Neural progenitor cell (in vitro differentiated cells): ENCODE measurements at places on chromosomes 6 and 20.

DNA sequence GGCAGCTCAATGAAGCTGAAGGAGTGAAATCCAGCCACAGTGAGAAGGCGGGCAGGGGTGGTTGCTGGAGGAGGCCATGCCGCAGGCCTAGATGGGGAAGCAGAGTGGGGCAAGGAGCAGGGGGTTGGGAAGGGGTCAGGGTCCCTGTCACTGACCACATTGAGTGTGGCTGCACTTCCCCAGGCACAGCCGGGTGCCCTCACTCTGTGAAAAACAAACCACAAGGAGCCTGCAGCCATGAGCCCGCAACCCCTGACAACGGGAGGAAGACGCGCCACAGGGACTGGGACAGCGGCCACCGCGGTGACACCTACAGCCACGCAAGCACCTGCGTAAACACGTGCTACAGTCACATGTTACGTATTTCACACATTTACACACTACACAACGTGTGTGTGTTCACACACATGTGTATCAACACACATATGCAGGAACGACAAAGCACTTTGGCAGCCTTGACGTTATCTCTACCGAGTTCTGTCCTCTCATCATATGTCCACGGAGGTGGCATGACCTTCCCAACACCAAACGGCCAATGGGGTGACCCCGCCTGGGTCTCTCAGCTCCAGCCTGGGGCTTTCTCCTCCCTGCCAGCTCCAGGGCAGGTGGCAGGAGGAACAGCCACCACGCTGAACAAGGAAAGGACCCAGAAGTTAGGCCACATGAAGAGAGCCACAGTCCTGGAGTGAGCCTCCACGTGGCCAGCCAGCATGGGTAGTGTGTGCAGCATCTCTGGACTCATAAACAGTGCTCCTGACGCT lies 137.6 kb upstream of the RPS6KA2 start:
- DNase-seq = no peak

DNA sequence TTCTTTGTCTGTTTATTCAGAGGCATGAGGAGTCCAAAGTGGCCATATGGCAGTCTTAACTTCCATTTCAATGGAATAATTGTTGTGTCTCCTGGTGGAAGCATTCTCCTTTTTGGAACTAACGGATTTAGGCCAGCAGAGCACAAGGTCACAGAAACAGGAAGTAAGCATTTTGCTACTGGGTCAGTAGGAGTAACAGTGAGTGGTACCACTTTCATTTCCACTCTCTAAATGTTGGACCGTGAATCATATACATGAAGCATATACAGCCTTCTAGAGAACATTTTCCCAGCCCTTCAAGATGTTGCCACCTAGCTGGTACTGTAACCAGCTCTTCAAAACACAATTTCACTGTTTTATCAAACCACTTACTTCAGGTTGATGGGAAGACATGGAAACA lies 182.8 kb downstream of the EYS start:
- no peak for DNase-seq

- DNase-seq = no peak
Observed at GRCh38 chr6:135265278-135265677, 84.2 kb downstream of the MYB start.

DNA sequence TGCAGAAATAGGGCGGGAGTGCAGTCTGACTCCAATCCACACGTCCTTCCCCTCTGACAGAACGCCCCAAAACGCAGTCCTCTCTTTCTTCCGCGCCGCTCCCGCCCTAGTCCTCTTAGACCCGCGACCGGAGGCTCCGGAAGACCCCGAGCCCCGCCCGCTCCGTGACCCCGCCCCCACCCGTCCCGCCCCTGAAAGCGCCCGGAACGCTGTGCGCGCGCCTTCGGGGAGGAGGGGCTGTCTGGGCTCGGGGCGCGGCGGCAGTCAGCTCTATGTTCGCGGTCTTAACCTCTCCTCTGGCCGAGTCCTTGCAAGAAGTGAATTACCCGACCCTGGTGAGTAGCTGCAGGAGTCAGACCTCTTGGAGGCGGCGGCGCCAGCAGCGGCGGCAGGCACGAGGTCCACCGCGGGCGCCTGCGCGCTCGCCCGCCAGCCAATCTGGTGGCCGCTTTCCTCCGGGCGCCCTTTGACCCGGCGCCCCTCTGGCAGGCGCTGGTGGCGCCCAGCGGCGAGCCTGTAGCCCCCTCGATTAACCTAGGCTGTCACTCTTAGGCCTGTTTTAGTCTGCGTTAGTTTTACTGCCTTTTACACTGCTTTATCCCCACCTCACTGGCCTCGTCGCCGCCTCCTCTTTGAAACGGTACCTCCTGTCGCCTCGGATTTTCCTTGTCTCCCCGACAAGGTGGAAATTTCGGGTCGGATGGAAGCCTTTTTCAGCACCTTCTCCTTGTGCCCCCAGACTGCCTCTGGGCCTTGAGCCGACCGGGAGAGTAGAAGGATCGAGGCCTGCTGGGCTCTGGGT lies at the start of gene MANEA:
Gene MANEA (plus strand): TSS at position 232 of the 802 bp plus-strand sequence. CDS start 8,905 bp downstream, outside the sequence.
- peak; percentile 94 for DNase-seq

DNA sequence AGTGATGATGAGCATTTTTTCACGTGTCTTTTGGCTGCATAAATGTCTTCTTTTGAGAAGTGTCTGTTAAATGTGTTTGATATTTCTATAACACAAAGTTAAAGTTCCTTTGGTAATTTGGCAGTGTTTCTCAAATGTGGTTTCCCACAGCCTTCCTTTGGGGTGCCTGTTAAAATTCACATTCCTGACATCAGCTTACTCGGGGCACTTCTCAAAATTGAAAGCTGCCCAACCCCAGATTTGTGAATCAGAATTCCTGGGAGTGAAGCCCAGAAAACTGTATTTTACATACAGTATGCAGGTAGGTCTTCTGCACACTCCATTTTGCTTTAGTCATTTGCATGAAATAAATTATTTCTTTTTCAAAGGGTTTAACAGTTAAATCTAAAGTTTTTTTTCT lies 207.9 kb downstream of the GMPR start:
- no peak for DNase-seq

GRCh38 chr6:16511040-16511660 lies 250.1 kb downstream of the ATXN1 start:
- DNase-seq = peak; percentile 57

DNA sequence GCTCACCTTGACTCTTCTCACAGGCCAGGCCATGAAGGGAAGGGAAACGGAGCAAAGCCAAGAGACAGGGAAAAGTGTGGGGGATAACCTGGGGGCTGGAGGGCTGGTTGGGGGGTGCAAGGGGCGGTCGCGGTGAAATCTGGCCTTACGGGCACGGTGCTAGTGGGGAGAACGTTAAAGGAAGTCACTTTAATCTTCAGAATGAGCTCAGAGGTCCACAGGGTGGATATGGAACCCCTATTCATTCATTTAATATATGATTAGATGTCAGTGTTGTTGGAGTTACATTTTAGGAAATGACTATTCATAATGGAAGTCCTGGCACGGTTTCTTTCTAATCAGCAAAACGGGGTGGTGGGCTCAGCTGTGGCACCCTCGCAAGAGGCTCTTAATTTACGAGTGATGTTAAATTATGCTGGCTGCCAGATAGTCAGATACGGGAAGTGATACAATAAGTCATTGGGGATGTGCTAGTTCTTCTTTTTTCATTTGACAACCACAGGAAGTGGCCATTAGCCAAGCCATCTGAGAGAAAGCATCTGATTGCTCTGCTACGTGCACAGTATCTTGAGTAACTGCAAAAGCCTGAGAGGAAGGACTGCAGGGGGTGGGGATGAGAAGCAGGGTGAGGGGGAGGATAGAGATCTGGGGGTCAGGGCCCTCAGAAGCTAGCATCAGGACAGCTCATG lies 253.0 kb downstream of the QKI start:
- no peak for DNase-seq

- peak; percentile 46 for DNase-seq
Observed at GRCh38 chr6:74041420-74041819, 345.4 kb downstream of the CD109 start.

DNA sequence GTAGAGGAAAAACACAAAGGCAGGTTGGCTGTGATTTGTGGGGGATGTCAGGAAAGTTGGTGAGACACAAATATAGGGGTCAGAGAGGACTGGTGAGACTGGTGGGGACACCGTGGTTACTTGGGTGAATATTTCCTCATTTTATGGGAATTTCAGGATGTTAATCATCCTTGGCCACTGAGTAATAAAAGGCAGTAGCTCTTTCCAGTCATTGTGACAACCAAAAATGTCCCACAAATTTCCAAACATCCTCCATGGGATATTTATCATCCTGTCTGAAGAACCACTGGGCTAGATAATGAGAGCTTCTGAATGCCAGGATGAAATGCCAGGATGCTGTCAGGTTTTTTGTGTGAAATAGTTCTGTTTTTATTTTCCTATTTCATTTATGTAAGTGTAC lies 374.1 kb downstream of the CD109 start:
- DNase-seq = no peak

- DNase-seq = no peak
Observed at GRCh38 chr6:28734443-28734959, 189.3 kb downstream of the TRIM27 start.

DNA sequence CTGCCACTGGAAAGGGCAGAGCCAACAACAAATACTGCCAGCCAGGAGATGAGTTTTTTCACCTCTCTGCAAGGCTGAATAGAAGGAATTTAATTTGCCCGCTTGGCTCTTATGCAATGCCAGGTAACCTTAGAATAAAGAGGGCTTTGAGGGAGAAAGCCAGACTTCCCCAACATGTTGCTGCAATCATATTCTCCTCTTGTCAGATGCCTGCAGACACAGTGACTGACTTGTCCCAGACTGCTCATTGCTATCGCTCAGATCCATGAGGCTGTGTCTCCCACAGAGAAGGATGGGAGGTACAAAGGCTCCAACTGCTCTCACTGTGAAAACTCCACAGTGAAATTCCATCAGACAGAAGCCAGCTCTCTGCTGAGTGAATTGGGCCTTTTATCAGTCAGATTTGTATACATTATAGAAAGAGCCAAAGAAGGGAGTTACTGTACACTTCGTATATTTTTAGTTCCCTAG lies 517.0 kb upstream of the ID4 start:
- peak; percentile 37 for DNase-seq

- DNase-seq = no peak
Observed at GRCh38 chr6:12968839-12969558, 252.4 kb downstream of the PHACTR1 start.

DNA sequence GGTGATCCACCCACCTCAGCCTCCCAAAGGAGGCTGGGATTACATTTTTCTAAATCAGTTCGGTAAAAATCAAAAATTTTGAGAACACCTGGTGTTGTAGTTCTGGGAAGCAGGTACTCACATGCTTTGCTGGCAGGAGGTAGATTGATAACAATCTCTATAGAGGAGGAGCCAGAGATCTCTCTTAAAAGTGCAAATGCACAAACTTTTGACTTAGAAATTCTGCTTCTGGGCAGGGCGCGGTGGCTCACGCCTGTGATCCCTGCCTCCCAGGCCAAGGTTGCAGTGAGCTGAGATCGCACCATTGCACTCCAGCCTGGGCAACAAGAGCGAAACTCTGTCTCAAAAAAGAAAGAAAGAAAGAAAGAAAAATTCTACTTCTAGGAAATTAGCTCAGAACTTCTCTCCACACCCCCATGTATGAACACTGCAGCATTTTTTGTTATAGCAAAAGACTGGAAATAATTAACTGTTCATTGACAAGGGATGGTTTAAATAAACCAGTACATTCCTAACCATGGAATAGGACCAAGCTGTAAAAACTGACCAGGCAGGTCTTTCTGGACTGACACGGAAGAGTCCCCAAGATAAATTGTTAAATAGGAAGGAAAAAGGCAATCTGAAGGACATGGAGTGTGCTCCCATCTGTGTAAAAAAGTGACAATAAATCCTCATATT lies 14.4 kb upstream of the TRIB3 start:
- DNase-seq = no peak

- DNase-seq = no peak
Observed at GRCh38 chr6:34743625-34744293, 13.5 kb upstream of the SNRPC start.

DNA sequence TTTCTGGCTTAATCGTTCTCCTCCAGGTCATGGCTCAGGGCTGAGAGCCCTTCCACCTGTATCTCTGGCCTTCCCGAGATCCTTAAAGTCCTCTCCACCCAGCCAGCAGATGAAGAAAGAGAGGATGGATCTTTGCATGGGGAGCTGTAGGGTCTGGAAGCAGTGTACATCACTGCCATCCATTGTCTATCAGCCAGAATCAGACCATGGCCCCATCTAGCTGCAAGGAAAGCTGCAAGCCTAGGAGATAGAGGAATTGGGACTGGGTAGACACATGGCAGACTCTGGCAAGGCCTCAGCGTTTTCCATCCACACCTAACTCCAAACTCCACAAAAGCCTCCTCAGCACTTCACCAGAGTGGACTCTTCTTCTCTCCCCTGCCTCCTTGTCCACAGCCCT lies 113.8 kb upstream of the MAFB start:
- DNase-seq = no peak

DNA sequence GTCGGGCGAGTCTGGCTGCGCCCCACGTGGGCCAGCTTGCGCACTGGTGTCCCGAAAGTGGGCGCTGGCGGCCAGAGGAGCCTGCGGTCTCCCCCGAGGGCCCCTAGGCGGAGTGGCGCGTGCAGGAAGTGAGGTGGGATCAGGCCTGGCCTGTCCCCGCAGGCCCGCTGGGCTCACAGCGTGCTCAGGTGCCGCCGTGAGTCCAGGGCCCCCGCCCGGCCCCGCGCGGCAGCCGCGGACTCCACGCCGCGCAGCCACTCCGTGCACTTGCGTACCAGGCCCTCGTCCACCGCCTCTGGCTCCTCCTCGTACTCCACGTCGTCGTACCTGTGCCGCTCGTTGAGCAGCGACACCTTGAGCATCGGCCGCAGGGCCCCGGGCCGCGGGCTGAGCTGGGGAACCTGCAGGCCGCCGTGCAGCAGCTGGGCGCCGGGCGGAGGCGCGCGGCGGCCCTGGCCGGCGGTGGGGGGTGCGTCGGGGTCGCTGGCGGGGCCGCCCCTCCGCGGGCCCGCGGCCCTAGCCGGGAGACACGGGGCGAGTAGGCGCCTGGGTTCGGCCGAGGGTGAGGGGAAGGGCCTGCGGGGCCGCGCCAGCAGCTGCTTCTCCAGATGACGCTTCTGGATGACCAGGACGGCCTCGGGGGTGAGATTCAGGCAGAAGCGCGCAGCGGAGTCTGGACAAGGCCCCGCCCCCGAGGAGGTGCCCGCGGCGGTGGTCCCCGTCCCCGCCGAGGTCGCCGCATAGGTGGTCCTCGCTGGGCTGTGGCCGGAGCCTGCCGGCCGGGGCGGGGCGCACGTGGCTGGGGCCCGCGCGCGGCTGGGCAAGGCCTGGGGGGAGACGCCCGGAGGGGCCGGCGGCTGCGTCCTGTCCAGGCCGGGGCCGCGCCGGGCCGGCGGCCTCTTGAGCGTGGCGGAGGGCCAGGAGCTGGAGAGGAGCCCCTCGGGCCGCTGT lies 835 bp downstream of the PRR18 start:
- DNase-seq = peak; percentile 80
